ENCODE measurements at places on chromosomes 2 and 18.
A peak's percentile ranks its signal among the peaks of the same experiment; 100 is the strongest.

DNA sequence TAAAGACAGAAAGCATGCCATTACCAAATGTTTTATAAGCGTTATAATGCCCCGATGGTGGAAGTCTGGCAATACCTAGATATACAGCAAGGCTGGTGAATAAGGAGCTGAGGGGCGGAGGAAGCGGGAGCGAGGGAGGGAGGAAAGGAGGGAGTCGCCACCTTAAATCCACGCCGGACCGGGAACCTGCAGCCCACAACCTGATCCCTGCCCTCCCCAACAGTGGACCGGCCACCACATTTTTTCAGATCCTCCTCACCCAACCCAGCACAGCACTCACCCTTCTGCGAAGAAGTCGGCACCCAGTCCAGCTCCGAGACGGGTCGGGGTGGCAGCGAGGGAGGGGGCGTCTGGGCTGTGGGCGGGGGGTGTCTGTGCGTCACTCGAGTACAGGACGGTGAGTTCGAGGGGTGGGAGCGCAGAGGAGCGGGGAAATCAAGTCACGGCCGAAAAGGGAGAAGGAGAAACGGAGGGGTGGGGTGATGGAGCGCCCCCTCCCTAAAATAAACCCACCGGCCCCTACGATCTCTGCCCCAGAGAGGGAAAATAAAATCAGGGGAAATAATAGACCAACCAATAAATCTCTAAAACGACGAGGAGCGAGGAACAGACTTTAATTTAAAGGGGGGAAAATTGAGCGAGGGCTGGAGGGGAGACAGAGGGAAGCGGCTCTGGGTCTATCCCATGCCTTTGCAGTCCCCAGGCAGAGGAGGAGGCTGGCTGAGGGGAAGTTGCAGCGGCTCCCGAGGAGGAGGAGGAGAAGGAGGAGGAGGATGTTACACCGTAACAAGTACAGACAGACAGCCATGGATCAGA lies 96.5 kb upstream of the SERTAD2 start:
- DNase-seq, result peak; percentile 45

DNA sequence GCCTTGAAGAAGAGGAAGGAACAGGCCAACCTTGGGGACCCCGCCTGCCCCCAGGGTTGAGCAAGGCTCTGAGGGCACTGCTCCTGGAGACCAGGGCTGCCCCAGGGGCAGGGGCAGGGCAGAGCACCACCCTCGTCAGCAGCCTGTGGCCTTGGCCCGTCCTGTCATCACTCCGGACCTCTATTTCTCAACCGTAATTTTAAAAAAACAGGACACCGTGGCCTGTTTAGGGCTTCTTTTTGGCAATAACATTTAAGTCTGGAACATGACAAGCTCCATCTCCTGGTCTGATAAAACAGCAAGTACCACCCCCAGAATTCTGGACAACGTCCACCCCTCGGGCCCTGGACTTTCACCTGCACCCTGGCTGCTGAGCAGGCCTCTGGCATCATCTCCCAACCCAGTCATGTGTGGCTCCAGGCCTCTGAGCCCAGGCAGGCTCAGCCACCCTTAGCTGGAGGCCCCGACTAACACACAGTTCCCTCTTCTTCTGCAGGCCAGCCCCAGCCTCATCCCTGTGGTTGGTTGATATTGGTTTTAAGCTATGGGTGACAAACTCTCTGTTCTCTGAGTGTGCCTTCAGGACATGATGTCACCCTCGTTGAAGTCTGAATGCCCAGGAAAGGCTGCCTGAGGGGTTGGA lies 22.6 kb upstream of the ID2 start:
- DNase-seq, result no peak

GRCh38 chr2:100952512-100952911 lies 49.6 kb upstream of the RPL31 start:
- no peak for DNase-seq

GRCh38 chr2:166972418-166972817 lies 84.1 kb downstream of the XIRP2 start:
- DNase-seq, result no peak

GRCh38 chr18:44356566-44357157 lies 324.0 kb upstream of the SETBP1 start:
- DNase-seq, result no peak

DNA sequence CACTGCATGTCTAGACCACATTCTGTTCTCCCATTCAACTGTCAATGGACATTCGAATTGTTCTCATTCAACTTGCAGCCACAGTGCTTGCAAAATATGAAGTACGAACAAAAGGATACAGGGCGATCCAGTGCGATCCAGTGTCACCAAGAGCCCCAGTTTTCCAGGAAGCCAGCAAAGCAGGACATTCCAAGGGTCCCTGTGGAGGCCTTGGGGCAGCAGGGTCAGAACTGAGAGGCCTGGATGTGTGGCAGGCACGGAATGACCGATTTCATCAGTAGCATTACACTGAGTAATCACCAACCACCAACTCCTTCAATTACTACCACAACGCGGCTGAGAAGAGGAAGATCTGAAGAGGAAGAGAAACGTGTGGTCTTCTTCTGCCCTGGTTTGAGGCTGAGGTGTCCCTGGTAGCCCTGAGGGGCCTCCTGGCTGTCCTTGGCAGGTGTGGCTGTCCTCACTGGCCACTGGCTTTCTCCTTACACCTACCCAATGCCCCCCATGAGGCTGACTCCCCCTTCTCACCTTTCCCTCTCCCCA lies 172.7 kb upstream of the FHL2 start:
- DNase-seq, result no peak

- no peak for DNase-seq
Measured at GRCh38 chr2:161965994-161966393, 108.0 kb downstream of the DPP4 start.

DNA sequence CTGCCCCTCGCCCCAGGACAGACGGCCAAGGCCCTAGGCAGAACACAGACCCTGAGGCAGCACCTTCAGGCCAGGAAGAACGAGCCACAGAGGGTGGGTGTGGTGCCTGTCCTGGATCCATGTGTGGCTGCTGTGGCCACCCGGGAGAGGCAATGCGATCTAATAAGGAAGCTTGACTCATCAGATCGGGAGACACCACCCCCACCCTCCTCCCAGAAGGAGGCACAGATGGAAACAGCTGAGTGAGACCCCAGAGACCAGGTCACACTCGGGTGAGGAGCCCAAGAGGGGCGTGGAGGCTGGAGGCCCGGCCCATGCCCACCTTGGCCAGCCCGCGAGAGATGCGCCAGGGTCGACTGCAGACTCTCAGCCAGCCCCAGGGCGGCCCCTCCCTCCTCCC lies 20.3 kb downstream of the KCNG2 start:
- no peak for DNase-seq

Data from putamen (tissue), 1 donor.